ENCODE measurements at places on chromosomes 1 and 21. TPM values are rescaled to one million over a fixed set of nuclear protein-coding genes. Genes with fewer than 3 reads are reported as not detected.

Gene PGLYRP3
- total RNA-seq, result not detected

- H3K27ac ChIP-seq, result no peak overlapping the region
- H3K36me3 ChIP-seq, result no peaks in the 10 kb centered on the region
- H3K27me3 ChIP-seq, result peaks cover 3% of the 10 kb centered on the region
- no peak overlapping the region for H3K4me3 ChIP-seq
- DNase-seq, result no peak
These were observed 115.4 kb downstream of the TRABD2B start for GRCh38 chr1:47881505-47882442.

GRCh38 chr1:72942008-72942407, 659.7 kb upstream of the NEGR1 start:
- no peak overlapping the region for H3K27ac ChIP-seq
- no peak for DNase-seq

GRCh38 chr1:206136241-206136640, 19.1 kb upstream of the AVPR1B start:
- H3K4me1 ChIP-seq, result no peaks in the 10 kb centered on the region
- H3K27me3 ChIP-seq, result peaks cover 33% of the 10 kb centered on the region
- H3K36me3 ChIP-seq, result no peaks in the 10 kb centered on the region
- H3K4me3 ChIP-seq, result no peak overlapping the region

DNA sequence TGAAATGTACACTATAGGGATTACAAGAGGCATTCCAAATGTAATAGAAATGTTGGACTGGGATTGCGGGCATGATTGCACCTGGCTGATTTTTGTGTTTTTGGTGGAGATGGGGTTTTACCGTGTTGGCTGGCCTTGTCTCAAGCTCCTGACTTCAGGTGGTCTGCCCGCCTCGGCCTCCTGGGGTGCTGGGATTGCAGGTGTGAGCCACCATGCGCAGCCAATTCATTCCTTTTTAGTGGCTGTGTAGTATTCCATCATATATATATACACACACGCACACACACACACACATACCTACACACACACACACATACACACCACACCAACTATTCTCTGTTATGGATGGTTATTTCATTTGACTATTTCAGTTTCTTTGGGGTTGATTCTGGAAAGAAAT, 4.7 kb upstream of the ATP6V1G3 start:
- DNase-seq, result no peak
- no peak overlapping the region for H3K27ac ChIP-seq
- H3K4me3 ChIP-seq, result no peak overlapping the region
- H3K4me1 ChIP-seq, result peaks cover 42% of the 10 kb centered on the region
- peaks cover 9% of the 10 kb centered on the region for H3K36me3 ChIP-seq
- H3K27me3 ChIP-seq, result no peaks in the 10 kb centered on the region

- peak overlapping the region; percentile 82 for H3K4me3 ChIP-seq
- H3K27ac ChIP-seq, result no peak overlapping the region
- peaks cover 82% of the 10 kb centered on the region for H3K4me1 ChIP-seq
- DNase-seq, result no peak
These were observed 31.3 kb upstream of the BTG2 start for GRCh38 chr1:203273869-203274602.

DNA sequence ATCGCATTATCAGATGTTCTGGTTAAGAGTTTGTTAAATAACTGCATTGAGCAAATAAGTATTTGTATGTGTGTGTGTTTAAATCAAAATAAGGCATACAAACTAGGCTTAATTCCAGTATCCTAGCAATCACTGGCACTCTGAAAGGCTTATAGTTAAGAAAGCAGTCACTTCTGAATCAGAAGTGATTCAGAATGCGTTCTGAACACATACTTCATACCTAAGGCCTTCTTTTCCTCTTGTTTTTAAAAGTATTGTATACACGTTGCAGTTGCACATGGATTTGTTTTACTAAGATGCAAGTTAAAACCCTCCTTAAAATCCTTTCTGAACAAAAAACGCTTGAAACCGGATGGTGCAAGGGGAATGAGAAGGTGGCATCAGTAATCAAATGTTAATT, 238.4 kb upstream of the DMRTA2 start:
- H3K27ac ChIP-seq, result no peak overlapping the region
- no peak for DNase-seq
- H3K27me3 ChIP-seq, result no peaks in the 10 kb centered on the region

GRCh38 chr1:99672530-99673213, 26.8 kb downstream of the PALMD start:
- no peaks in the 10 kb centered on the region for H3K36me3 ChIP-seq
- no peak overlapping the region for H3K4me3 ChIP-seq
- no peak overlapping the region for H3K27ac ChIP-seq
- DNase-seq, result no peak
- no peaks in the 10 kb centered on the region for H3K4me1 ChIP-seq

DNA sequence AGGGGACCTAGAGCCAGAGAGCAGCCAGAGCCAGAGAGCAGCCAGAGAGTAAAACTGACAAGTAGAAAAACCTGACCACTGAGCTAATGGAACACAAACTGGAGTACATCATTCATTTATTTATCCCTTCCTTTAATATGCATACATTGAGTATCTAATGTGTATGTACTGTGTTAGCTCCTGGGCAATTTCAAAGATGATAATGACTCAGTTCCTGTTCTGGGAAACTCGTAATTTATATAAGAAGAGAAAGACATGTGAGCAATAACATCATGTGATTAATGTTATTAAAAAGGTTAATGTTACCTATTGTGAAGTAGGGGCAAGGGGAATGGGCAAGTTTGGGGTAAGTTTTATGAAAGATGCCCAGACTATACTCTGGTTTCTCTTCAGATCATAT, 199.9 kb downstream of the TNR start:
- DNase-seq, result no peak
- no peak overlapping the region for H3K4me3 ChIP-seq
- H3K27me3 ChIP-seq, result peaks cover 60% of the 10 kb centered on the region
- no peak overlapping the region for H3K27ac ChIP-seq
- H3K4me1 ChIP-seq, result no peaks in the 10 kb centered on the region
- H3K36me3 ChIP-seq, result no peaks in the 10 kb centered on the region

DNA sequence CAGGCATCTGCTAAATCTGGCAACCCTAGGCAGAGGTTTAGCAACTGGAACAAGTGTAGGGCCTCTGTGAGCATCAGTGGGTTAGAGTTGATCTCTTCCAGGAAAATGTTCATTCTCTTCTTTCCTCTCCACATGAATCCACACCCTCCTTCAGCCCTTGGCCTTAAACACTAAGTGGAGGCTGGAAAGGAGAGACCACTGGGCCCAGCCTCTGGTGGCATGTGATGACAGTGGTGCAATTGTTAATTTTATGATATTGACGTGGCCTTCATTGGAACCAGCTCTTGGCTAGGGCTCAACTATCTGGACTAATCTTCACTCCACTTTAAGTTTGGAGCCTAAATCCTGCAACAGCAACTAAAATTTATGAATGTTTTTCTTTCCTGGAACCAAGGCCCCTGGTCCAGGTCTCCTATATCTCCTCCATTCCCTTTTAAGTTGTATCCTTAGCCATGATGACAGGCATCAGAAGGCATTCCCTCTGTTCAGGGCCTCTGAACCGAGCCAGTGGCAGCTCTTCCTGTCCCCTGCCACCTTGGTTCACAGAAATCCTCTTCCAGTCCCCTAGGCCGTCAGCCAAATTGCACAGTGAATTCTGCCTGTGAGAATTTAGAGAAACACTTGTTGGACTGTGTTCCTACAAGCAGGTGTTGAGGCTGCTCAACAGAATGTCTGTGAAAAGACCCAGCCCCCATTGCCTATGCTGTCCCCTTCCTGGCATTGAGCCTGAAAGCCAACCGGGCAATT, 132.2 kb downstream of the PSMG1 start:
- DNase-seq, result no peak
- H3K27me3 ChIP-seq, result peaks cover 11% of the 10 kb centered on the region
- no peak overlapping the region for H3K27ac ChIP-seq
- H3K4me3 ChIP-seq, result no peak overlapping the region
